ENCODE measurements at places on chromosomes 4 and X.

DNA sequence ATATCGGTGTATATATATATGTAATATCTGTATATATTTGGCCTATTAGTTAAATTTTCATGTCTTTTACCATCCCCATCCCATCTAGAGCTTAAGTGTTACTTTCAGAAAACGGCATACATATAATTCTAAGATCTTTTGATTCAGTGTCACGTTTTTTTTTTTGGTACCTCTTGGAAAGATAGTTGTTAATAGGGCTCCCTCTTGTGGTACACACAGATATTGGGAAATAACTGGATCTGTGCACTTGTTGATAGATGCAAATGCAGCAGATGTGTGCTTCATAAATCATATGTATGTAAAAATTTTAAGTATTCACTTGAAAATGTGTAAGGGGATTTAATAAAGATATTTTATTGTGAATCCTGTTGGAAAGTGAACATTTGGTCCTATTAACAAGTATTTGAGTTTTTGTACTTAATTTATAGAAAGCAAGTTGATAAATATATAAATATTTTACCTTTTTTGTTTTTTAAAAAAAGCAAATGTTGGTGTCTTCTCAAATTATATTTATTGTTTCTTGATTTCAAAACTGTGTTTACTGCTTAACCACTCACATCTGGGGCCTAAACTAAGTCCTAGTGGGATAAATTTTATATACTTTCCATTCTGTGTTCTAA lies 74.7 kb downstream of the PAQR3 start:
- DNase-seq = no peak

DNA sequence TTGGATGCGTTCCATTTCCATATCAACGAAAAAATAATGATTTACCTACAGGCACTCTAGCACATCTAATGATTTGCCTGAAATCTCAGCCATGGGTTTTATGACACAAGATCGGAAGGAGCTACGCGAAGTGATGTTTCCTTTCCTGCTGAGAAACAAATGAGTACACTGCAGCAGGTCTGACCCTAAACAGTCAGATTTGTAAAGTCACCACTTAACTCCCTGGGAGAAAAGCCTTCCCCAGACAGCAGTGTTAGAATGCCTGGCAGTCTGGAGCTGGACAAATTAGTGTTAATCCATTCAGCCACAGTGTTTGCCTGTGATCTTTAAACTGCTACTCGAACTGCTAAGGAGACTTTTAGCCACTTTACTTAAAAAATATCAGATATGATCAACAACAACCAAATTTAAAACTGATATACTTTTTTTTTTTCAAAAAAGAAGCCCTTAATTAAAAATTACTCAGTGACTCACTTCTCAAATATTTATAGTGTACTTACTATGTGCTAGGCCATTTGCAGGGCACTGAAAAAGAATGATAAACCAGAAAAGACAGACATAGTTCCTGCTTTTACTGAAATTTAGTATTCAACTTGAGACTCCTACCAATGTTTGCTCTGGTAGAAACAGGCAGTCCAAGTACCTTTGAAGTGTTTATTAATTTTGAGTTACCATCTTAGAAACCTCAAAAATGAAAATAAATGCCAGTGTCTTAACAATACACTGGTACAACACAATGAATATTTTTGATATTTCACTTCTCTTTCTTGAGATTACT lies 104.5 kb downstream of the SHISA3 start:
- DNase-seq = no peak

DNA sequence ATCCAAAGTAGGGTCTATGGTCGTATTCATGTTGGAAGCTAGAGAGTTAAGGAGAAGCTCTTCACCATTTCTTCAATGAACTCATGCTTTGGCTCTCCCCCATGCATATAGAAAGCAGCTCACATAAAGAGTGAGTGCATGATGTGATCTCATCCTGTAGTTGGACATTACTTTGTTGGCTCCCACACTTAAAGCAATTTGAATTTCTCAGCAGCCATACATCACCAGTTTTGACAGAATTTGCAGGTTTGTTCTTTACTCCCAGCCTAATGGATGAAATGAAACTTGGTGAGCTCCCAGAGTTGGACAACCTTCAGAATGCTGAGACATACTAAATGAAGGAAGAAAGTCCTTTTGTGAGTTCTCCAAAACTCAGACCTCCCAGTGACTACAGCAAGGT lies 613.5 kb downstream of the IQCM start:
- no peak for DNase-seq

DNA sequence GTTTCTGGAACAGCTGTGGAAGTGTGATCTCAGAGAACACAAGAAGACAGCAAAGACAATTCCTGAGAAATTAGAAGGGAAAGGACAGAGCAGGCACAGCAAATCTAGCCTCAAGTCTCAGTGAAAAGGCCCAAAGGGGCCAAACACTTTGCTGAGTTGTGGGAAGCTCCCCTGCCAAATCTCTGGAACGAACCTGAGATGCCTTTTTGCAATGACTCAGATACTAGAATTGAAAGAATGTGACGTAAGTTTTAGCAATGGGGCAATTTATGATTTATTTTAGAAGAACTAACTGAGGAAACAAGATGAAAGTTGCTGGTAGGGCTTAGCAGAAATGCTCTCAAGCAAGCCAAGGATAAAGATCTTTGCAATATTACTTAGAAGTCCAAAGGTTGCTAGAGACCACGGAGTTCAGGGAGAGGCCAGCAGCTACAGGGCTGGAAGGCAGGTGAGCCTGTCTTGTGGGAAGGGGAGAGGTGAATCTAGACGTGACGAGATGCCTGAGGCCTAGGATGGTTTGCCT lies 92.8 kb downstream of the AMELX start:
- no peak for DNase-seq

DNA sequence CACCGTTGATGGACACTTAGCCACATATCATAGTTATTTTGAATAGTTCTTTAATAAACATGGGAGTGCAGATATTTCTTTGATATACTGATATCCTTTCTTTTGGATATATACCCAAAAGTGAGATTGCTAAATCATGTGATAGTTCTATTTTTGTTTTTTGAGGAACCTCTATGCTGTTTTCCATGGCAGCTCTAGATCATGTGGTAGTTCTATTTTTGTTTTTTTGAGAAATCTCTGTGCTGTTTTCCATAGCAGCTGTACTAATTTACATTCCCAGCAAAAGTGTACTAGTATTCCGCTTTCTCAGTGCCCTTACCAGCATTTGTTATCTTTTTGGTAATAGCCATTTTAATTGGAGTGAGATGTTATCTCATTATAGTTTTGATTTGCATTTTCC lies 3.6 kb downstream of the SH3BGRL start:
- DNase-seq = no peak

DNA sequence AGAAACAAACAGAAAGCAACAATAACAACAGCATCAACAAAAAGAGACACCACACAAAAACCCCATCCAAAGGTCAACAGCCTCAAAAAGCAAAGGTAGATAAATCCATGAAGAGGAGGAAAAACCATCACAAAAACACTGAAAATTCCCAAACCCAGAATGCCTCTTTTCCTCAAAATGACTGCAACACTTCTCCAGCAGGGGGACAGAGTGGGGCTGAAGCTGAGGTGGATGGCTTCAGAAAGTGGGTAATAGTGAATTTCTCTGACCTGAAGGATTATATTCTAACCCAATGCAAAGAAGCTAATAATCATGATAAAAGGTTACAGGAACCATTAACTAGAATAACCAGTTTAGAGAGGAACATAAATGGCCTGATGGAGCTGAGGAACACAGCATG lies 888.2 kb downstream of the RAB28 start:
- DNase-seq = no peak

- no peak for DNase-seq
Observed at GRCh38 chr4:161813389-161813788, 350.4 kb downstream of the FSTL5 start.

DNA sequence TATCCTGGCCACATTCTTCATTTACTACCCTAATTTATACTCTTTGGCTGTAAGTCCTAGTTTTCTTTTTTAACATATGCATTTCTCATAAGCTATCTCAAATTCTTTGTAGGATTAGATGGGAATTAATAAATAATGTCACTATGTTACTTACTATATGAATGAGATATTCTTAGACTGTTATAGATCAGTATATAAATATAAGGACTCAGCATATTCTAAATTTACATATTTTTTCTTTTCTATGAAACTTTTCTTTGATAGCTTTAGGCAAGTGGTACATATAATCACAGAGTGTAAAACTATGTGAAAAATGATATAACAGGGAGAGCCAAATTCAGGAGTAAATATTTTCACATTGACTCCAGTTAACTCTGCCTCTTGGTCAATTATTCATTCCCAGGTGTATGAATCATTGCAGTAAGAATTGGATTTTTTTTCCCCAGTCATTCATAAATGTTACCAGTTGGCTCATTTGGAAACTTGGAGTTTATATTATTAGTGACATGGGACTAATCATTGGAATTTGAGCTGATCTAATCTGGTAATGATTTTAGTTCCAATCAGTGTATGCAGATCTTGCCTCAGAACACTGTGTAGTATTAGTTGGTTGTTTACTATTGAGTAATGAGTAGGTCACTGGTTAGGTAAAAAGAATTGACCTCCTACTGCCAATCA lies 25.3 kb downstream of the FHIP1A start:
- DNase-seq = no peak

DNA sequence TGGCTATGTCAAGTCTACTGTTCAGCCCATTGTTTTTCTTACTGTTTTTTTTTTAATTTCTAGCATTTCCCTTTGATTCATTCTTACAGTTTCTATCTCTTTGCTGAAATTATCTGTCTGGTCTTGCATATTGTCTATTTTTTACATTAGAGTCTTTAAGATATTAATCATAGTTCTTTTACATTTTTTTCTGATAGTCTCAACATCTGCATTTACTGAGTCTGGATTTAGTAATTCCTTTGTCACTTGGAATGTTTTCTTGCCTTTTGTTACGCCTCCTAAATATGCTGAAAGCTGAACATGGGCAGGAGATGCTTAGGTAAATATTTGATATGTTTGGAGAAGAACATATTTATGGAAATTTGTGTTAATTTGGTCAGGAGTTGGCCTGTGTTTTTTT lies 10.4 kb downstream of the JADE3 start:
- no peak for DNase-seq

DNA sequence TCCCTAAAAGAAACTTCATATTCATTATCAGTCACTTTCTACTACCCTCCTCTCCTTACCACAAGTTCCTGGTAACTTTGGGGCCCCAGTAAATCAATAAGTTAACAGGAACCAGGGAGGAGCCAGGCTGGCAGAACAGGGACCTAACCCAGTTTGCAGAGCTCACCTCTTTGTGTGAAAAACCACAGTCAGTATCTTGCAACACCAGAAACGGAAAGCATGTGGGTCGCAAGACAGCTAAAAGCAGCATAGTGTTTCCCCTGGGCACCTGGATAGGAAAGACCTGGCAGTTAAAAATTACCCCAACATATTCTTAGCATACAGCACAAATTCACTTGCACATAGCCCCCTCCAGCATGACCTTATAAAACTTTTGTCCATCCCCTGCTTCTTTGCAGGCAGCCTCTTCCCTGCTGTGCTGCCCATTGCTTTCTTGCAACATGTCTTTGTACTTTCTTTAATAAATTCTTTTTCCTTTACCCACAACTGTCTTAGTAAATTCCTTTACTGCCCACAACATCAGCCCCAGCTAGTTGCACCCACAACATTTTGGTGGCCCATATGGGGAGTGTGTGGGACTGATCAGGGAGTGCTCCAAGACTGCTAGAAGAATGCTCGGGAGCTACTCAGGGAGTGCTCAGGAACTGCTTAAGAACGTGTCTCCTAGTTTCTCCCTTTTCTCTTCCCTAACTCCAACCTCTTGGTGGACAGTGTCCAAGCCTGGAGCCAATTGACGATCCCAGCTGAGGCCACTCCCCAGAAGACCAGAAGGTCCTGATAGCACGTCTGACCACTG lies 83.4 kb downstream of the MSN start:
- no peak for DNase-seq

GRCh38 chrX:103910430-103910829 lies 52.0 kb upstream of the TMSB15B start:
- no peak for DNase-seq
